ENCODE measurements at places on chromosomes 6 and 20.

- DNase-seq = no peak
- H3K27ac ChIP-seq = no peak overlapping the region
- H3K27me3 ChIP-seq = no peaks in the 10 kb centered on the region
- H3K4me1 ChIP-seq = no peaks in the 10 kb centered on the region
Observed at GRCh38 chr20:16241911-16242310, 331.3 kb downstream of the KIF16B start.

DNA sequence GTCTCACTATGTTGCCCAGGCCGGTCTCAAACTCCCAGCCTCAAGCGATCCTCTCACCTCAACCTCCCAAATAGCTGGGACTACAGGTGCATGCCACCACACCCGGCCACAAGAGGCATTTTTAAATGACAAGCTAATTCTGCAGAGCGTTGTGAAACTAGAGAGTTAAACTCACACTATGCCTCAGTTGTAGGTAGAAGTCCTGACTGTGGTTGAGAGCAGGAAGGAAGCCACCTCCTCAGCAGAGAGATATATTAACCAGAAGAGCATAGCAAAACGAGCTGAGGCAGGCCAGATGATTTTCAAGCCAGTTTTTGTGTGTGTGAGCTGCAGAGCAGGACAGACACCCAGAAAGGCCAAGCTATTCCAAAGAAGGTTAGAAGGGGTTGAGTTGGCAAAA, 150.3 kb downstream of the MBOAT1 start:
- no peak overlapping the region for H3K4me3 ChIP-seq
- H3K36me3 ChIP-seq = no peaks in the 10 kb centered on the region
- H3K27me3 ChIP-seq = no peaks in the 10 kb centered on the region
- DNase-seq = no peak
- no peaks in the 10 kb centered on the region for H3K4me1 ChIP-seq

GRCh38 chr20:48310305-48310704, 517.5 kb downstream of the PREX1 start:
- DNase-seq = no peak
- H3K4me3 ChIP-seq = no peak overlapping the region
- H3K27me3 ChIP-seq = no peaks in the 10 kb centered on the region
- no peaks in the 10 kb centered on the region for H3K4me1 ChIP-seq

DNA sequence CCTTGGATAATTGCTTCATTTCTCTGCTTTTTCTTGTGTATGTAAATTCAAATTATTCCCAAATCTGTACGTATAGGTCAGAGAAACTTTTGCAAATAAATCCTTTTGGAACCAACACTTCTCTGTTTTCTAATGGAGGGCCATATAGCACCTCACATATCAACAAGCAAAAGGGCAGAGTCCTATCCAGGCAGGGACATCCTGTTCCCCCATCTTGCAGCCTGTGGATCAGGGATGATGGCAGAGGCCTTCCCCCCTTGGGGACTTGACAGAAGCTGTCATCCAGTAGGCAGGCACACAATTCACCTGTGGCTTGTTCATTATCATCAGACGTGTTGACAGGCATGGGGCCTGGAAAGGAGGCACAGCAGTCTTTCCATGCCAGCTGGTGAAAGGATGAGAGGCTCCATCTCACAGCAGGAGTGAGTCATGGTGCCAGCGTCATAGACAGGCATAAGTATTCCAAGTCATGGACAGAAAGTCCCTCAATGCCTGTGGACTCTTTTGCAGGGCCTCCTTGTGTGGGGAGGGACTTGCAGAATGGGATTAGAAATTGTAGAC, 31.8 kb upstream of the PLEKHG1 start:
- H3K4me1 ChIP-seq = no peaks in the 10 kb centered on the region
- no peak overlapping the region for H3K27ac ChIP-seq
- no peak overlapping the region for H3K4me3 ChIP-seq
- H3K36me3 ChIP-seq = no peaks in the 10 kb centered on the region
- no peak for DNase-seq

GRCh38 chr6:15580326-15580725, 82.5 kb downstream of the DTNBP1 start:
- H3K27ac ChIP-seq = no peak overlapping the region
- no peaks in the 10 kb centered on the region for H3K27me3 ChIP-seq
- no peaks in the 10 kb centered on the region for H3K4me1 ChIP-seq
- no peak for DNase-seq
- no peaks in the 10 kb centered on the region for H3K36me3 ChIP-seq
